ENCODE measurements at places on chromosomes 3 and 15.

DNA sequence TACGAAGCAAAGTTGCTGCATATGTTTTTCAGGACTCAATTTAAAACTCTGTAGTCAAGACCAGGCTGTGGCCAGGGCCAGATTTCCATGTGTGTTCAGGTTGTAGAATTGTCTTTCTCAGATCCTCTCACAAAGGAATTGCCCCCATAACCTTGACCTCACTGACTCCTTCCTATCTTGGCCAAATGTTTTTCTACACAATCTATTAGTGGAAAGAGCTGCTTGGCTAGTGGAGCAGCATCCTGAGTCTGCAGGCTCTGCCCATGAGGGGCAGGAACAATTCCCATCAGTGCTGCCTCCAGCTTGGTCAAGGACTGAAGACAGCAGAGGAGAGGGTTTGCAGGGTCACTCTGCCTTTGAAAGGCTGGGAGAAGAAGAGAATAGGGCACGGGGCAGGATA is 6.9 kb upstream of the TBC1D21 start:
- no peak for DNase-seq

- peak; percentile 64 for DNase-seq
Observed at GRCh38 chr3:196179380-196180308, 31.6 kb downstream of the ZDHHC19 start.

DNA sequence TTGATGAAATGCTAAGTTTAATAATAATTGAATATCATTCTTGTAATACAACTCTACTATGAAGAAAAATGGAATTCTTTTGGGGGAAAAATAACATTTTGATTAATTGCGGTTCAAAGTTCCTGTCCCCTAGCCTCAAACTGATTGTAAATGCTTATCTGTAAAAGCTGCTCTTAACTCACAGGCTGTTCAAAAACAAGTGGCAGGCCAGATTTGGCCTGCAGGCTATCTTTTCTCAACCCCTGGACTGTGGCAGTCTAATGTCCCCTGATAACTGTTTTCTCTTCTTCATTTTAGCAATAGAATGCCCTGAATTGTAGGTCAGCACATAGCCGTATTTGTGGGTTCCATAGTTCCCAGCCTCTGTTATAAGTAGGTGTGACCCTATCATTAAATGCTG is 23.5 kb upstream of the SAMMSON start:
- DNase-seq, result no peak

GRCh38 chr3:69817988-69818387 is 78.7 kb downstream of the MITF start:
- no peak for DNase-seq

DNA sequence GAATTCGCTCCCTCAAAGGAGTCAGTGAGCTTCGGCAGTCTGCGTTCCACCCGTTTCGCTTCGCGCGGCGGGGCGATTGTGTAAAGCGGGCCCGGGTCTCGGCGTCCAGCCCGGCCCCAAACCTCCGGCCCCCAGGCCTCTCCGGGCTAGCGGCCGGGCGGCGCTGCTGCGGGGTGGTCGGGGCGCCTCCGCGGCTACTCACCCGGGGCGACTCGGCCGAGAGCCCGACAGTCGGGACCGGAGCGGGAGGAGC is 412 bp downstream of the CHDH start:
- no peak for DNase-seq

GRCh38 chr3:10474275-10474646 is 31.1 kb downstream of the ATP2B2 start:
- no peak for DNase-seq

GRCh38 chr3:32448686-32449474 is 53.8 kb downstream of the CMTM6 start:
- DNase-seq, result no peak

- DNase-seq, result no peak
Observed at GRCh38 chr3:158737976-158738615, 5.8 kb upstream of the RARRES1 start.

GRCh38 chr15:45265506-45265905 is 13.5 kb downstream of the SLC28A2 start:
- no peak for DNase-seq

DNA sequence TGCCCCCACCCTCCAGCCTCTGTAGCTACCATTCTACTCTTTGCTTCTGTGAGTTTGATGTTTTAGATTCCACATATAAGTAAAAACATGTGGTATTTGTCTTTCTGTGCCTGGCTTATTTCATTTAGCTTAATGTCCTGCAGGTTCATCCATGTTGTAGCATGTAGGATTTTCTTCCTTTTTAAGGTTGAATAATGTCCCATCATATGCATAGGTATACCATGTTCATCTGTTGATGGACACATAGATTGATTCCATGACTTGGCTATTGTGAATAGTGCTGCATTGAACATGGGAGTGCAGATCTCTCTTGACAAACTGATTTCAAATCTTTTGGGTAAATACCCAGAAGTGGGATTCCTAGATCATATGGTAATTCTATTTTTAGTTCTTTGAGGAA is 11.8 kb downstream of the THSD4 start:
- no peak for DNase-seq

- DNase-seq, result no peak
Observed at GRCh38 chr3:71008350-71008935, 575.1 kb downstream of the FOXP1 start.

GRCh38 chr15:58627701-58628100 is 121.8 kb downstream of the ADAM10 start:
- no peak for DNase-seq

DNA sequence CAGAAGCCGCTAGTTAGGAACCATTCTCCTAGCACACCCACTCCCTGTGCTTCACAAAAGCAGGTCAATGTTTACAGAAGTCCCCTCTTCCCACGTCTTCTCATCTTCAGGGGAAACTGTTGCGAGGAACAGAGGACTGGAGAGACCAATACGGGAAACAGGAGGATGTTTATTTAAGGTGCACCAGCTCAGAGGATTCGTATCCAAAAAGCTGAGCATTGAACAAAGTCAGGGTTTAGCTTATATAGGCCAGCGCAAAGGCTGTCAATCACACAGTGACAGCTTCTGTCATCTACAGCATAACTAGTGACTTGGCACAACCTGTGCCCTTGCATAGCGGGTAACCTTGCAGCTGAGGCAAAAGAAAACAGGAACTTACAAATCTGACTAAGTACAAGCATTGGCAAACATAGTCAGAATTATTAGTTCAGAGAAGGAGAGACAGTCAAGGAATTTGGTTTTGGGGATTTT is 61.3 kb downstream of the ZDHHC19 start:
- DNase-seq, result no peak

Data from stimulated activated CD4-positive, alpha-beta T cell treated with anti-CD3 and anti-CD28 coated beads, Interleukin-12 subunit alpha, Interleukin-12 subunit beta, amount 100 ng/mL, for 48 hours (primary cell).